ENCODE measurements at places on chromosomes 2 and 18.

GRCh38 chr18:34880882-34881834 lies 160.1 kb upstream of the MAPRE2 start:
- peak; percentile 33 for DNase-seq

GRCh38 chr2:114157057-114157385 lies 267.1 kb downstream of the ACTR3 start:
- no peak for DNase-seq

DNA sequence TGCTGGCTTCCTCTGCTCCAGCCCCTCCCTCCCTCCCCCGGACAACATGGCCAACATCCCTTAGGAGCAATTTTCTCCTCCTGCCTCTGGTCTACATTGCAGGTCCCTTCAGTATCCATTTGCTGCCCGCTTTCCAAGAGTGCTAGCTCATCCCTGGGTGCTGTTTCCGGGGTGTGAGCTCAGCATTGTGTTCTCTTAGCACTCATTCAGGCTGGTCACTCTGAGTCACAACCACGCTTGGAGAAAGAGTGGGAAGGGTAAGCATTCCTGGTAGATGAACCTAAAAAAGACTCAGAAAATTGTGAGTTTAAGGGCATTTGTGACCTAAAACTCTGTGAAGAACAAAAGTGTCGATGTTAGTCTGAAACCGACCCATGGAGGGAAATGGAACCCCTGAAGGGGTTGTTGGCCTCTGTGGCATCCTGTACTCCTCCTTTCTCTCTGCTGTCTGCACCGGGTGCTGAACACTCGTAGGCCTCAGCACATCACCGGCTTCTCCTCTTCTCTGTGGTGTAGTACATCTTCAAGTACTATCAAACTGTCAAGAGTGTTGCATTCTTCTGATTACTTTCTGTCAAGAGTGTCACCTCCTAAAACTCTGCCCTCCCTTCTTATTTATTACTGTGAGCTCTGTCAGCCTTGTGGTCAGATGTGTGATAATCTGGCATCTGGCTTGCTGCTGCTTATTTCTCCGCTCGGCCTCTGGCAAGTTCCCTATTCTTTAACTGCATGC lies 73.0 kb downstream of the CTNNA2 start:
- no peak for DNase-seq

- DNase-seq = peak; percentile 75
Measured at GRCh38 chr2:29123617-29124349, 8.6 kb downstream of the CLIP4 start.

GRCh38 chr2:202831242-202832220 lies 40.0 kb downstream of the ICA1L start:
- DNase-seq = peak; percentile 34

DNA sequence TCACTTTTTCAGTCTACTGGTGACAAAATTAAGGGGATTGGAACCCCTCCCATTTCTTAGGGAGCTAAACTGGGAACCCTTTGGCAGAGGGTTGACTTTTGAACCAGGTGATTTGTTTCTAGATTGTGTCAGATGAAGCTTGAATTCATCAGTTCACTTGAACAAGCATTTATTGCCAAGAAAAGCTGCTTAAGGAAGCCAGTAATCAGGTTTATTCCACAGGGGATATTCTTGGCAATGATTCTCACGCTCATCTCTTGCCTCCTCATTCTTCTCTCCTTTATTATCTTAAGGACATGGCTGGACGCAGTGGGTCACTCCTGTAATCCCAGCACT lies 101.0 kb downstream of the ALPK2 start:
- DNase-seq = no peak

- DNase-seq = peak; percentile 76
Measured at GRCh38 chr2:171702781-171703556, 15.7 kb downstream of the DYNC1I2 start.

- peak; percentile 45 for DNase-seq
Measured at GRCh38 chr2:177772529-177772928, 300.0 kb downstream of the PDE11A start.

GRCh38 chr18:13810950-13811485 lies 12.9 kb upstream of the MC5R start:
- DNase-seq = no peak

GRCh38 chr18:79521416-79522205 lies 125.9 kb downstream of the NFATC1 start:
- no peak for DNase-seq

- DNase-seq = peak; percentile 56
Measured at GRCh38 chr2:60516383-60516811, 37.1 kb downstream of the BCL11A start.

Data from foreskin fibroblast (primary cell).